NCI-H1048 (cell line): ENCODE measurements at places on chromosomes 2 and 18.

DNA sequence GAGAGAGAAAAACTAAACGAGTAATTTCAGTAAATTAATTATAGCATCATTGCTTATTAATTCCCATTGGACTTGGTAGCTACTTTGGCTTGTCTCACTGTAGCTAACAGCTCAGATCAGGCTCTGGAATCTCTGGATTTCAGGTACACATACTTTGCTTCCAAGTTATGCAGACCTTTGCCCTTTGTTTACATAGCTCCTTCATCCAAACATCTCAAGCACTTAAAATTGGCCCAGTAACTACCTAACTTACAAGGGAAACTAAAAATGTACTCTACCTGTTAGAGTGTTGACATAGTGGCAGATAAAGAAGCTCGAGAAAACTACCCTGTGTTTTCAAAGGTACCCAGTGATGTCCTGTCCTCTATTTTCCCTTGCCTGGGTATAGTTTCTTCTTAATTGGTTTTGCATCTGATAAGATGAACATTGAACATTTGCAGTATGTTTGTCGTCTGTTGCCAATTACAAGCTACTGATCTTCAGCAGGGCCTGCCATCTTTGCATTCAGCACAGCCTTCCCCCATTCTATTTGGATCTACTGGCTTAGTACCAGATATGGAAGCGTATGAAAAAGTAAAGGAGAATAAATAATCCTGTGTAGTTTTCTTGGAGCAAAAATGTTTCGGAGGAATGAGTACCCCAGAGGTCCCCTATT, 601.5 kb upstream of the FANCL start:
- DNase-seq: no peak

DNA sequence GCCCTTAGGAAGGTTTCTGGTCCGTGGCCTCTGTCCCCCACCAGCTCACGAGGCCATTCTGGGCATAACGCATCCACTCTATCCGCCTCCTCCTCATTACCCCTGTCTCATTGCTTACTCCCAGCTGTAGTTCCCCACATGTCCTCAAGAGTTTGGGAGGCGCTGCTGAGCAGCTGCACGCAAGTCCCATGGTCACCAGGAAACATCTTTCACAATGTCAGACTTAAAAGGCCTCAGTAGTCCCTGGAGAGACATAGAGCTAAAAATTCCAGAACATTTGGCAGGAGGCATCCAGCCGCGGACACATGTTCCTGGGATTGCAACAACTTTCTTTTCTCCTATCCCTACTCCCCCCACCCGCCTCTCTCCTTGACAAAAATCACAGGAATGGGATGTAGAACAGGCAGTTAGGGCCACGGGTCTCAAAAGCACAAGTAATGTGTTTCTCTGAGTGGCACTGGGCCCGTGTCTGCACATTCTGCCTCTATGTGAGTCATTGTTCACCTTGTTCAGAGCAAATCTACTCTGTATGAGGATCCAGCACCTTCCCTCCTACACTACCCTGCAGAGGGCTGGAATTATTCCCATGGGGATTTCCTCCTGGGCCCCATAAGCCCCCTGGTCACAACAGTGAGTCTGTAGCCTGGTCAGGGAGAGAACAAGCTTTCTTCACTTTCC, 8.1 kb downstream of the LBH start:
- DNase-seq: no peak

GRCh38 chr2:160203422-160203821, 3.4 kb upstream of the ITGB6 start:
- no peak for DNase-seq

DNA sequence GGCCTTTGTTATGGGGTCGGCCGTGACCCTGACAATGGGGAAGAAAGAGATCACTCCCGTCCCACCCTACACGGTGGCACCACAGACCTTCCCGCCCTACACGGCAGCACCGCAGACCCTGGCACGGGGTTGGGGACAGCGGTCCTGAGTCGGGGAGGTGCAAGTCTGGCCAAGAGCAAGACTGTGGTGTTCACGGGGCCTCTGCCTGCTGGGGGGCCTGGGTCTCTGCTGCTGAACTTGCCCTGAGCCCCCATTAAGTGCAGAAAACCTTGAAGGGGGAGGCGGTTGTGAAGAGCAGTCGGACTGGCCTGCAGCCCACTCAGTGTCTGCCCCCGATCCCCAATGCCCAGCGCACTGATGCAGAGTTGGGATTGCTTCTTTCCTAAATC, 75.9 kb downstream of the SLC66A2 start:
- no peak for DNase-seq

- DNase-seq: peak; percentile 49
Measured at GRCh38 chr2:174748948-174749347, 15.3 kb downstream of the CHRNA1 start.

DNA sequence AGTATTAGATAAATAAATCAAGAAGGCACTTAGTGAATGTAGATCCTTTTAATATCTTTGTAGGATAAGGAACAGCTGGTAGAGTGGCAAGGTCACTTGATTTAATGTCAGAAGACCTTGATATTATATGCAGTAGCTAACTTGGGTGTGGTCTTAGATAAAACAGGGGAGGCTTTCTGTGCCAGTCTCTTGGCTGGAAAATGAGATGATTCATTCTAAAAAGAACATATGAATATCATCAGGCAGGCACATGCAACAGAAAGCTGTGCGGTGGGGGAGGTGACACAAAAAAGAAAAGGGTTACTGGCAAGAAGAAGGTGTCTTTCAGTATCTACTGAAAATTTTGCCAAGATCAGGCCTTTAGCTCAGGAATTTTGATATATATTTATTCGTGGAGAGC, 931.7 kb upstream of the CELF4 start:
- no peak for DNase-seq

GRCh38 chr2:239288951-239289511, 111.8 kb downstream of the HDAC4 start:
- no peak for DNase-seq

DNA sequence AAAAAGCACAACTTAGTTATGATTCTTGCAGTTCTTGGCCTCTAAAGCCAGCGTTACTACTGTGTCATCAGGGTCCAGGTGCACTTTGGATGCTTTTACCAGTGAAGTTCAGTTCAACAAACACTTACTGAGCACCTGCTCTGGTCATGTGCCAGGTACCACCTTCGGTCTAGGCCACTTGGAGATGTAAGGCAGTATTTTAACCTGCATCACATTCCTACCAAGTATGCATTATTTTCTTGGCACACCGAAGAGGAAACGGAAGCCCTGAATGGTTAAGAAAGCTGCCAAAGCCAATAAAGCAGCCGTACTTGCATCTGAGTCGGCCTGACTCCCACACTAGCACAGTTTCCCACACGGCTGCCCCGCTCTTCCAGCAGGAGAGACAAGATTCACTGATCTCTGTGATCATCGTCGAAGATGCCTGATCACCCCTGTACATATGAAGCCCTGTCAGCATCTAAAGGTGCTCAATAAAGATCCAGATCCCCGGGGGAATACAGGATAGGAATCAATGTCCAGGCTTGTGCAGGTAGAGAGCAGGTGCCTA, 427.1 kb downstream of the EIPR1 start:
- no peak for DNase-seq

DNA sequence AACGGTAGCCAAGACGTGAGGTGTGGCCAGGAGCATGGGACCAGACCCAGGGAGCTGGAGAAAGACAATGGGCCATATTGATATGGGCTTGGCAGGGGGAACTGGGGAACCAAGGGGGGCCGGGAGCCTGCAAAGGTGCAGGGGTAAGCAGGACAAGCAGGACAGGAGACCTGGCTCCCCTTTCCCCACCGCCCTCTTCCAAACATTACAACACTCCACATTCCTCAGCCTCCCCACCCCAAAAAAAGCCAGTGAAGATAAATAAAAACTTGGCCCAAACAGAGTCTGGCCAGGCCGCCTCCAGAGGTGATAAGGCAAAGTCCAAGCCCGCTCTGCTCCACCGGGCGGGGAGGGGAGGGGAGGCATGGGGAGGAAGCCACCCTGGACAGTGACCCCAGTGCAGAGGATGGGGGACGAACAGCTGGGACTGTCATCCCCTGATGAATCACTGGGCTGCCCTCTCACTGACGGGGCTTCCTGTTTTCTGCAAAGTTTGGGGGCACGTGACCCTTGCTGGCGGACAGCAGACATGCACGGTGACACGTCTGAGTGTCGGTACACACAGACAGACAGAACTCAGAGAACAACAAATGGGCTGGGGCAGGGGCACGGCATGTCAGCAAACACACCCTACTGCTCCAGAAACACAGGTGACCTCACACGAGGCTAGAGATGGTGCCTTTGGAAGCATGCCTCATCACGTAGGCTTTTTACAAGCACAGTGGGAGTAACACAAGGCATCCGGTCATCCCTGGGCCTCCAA, 100.2 kb downstream of the TNS1 start:
- DNase-seq: no peak

GRCh38 chr2:191637182-191638078, 40.5 kb upstream of the NABP1 start:
- no peak for DNase-seq

DNA sequence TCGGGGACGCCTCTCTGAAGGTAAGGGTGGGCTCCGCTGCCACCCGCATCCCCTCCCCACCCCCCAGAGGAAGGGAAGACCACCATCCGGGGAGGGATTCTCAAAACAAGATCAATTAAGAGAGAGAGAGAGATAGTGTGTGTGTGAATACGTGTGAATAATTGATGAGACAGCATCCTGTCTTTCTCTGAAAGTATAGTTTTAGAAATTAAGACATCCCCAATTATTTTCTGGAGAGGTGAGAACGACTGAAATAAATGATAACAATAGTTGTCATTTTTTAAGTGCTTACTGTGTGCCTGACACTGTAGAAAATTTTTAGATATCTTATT, 751 bp downstream of the IL18R1 start:
- no peak for DNase-seq

GRCh38 chr2:233349005-233349998, 5.0 kb upstream of the DGKD start:
- DNase-seq: no peak

GRCh38 chr2:1626271-1626681, 118.0 kb downstream of the PXDN start:
- DNase-seq: no peak

DNA sequence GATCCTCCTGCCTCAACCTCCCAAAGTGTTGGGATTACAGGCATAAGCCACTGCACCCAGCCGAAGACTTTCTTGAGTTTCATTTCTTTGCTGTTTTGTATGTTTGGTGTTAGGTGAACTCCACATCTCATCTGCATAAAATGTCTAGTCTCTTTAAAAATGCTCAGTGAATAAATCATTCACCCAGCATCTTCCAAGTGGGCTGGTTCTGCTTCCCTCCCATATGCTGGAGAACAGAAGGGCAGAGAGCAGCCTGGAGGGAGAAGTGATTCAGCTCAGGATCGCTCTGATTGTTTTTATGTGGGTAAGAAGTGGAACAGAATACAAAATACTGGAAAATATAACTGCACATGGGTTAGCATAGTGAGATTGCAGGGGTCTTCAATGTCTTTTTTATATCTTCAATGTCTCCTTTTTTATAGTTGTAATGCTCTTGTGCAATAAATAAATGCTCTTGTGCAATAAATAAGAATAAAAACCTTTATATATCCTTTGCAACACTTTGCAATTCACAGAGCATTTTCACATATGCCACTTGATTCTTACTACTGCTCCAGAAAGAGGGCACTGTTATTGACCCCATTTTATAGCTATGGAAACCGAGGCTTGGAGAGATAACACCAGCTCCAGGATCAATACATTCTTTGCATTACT, 253.0 kb upstream of the NCKAP5 start:
- no peak for DNase-seq

DNA sequence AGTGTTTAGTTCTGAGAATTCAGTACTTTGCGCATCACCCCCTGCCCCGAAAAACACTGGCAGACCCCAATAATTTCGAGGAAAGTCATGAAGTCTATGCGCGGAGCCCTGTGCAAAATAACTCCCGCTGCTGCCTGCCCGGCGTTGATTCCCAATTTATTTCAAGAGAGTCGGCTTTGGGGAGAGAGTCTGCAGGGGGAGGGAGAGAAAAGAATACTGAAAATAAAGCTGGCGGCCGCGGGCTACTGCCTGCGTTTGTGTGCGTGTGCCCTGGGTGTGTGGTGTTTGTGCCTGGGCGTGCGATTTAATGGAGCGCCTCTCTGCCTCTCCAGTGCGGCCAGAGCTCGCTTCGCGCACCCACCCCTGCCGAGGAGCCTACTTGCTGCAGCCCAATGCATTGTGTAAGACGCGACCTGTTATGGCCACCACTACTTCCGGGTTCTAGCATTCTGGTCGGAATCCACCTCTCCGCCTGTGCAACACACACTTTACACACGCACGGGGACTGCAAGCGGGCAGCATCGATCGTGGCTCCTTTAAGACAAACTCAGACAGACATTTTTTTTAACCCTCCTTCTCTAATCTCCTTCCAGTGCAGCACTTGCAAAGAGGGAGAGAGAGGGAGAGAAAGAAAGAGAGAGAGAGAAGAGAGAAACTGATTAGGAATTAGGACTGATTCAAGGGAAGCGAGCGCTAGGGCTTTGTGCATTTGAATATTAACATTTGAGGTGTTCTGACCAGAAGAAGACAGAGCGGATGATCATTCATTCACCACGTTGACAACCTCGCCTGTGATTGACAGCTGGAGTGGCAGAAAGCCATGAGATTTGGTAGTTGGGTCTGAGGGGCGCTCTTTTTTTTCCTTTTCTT, at the start of gene MEIS1:
Gene MEIS1, plus strand, starts transcription at position 447 of the 870 bp plus-strand sequence. CDS start 732 bp downstream, outside the sequence.
- DNase-seq: peak; percentile 66

GRCh38 chr2:62089658-62090057, 106.3 kb upstream of the B3GNT2 start:
- DNase-seq: no peak

- no peak for DNase-seq
Measured at GRCh38 chr2:112800881-112801583, 16.7 kb upstream of the IL1A start.

DNA sequence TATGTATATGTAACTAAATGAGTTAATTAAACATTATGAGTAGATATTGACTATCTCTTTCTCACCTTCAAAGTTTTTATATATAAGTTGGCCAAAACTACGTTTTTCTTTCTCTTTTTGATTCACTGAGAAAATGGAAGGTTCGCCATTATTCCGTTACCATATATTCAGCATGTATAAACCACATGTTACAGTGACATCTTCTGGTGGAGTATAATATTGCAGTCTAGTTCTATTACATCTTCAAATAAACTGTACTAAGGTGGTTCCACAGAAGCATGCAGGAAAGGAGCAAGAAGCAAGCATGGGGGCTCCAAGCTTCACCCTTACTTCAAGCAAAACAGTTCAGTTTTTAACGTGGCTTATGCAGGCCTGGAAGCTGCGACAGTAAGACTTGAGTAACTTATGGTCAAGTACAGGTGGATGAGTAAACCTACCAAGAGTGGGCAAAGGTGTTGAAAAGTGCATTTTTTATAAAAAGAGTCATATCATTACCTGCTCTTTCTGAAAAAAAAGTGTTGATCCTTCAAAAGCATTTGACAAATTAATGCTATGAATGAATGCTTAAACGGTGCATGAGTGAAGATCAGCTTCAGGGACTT, 129.8 kb upstream of the RAB6C start:
- DNase-seq: peak; percentile 9
